ENCODE measurements at places on chromosomes 13 and 19.

DNA sequence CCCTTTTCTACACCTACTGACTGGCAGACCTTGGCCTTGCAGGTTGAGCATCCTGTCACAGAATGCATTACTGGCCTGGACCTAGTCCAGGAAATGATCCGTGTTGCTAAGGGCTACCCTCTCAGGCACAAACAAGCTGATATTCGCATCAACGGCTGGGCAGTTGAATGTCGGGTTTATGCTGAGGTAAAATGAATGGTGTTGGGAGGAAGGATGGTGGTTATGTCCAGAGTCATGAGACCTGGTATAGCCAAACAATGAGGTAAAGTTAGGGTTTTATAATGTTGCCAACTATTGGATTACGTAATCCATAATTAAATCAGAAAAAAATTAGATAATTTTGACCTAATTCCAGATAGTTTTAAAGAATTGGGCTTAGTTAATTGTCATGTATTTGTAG is 212.5 kb downstream of the PCCA start:
- no peak for DNase-seq

DNA sequence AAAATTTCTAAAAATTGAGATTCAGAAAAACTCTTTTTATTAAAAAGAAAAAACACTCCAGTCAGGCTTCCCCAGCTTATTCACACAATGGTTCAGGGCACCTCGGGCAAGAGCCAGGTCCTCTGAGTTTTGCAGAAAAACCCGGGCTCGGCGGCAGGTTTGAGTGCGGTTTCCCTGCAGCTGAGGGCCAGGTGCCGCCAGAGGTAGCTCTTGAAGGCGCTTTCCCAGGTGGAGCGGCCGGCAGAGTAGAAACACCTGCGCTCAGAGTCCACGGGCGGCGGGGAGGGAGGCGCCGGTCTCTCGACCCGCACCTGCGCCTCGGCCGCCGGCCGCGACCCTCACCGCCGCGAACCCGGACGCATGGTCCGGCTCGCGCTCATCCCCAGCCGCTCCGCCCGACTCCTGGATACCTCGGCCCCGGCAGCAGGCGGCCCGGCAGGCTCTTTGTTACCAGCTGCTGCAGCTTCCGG is 444 bp downstream of the PROSER1 start:
- DNase-seq = no peak

GRCh38 chr19:17419154-17419620 is 660 bp upstream of the MVB12A start:
- DNase-seq = no peak

DNA sequence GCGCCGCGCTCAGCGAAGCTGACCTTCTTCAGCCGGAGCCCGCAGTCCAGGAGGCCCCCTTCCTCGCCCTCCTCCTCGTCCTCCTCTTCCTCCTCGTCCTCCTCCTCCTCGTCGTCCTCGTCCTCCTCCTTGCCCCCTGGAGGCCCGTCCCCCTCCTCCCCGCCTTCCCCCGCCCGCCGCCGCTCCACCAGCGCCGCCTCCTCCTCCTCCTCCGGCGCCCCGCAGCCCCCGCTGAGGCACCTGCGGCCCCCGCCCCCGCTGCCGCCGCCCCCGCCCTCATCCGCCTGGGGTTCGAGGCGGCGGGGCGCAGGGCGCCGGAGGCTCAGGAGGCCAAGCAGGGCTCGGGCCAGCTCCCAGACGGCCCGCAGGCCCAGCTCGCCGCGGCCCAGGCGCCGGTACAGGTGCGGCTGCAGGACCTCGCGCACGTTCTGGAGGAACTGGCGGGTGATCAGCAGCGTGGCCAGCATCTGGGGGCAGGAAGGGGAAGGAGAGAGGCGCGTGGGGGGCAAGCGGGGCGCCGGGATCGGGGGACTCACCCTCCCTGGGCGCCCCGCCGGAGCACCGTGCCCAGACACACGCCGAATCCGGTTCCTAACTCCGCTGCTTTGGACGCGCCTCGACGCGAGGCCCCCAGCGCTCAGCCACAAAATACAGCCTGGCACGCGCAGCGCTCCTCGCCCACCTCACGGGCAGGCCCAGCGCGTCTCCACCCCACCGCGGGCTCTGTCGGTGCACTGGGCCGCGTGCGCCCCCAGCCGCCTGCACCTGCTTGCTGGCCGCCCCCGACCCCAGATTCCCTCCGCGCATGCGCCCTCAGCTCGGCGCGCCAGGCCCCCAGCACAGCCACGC is 5.9 kb downstream of the ANO8 start:
- DNase-seq = peak; percentile 40

DNA sequence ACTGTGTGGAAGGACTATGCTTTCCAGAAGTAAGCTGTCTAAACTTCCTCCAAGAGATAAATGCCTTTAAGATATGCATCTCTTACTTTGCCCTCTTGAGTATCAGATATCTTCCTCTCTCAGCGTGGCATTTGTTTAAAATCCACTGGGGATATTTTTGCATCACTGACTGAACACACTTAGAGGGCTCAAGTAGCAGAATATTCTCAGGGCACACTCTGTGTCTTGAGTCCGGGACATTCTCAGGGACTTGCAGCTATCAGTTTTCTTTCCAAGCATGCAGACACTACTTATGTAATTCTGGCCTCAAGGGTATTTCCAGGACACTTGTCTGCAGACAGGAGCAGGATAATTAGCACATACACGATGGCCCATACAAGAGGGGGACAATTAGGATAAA is 84.7 kb downstream of the ERCC5 start:
- no peak for DNase-seq

DNA sequence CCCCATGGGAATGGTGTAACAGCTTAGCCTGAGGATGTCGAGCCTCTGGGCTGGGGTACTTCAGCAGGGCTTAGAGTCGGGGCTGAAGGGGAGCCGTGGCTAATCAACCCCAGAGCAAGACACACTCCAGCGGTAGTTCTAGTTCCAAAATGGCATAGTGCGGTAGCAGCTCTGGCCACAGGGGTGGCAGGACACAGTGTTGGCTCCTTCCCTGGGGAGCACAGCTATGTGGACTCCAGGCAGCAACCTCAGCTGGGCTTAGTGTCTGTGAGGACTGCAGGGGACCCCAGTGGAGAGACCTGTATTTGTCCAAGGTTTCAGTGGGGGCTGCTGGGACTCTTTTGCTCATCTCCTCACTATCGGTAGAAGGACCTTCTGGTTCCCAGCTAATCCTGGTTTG is 70.8 kb upstream of the PCDH20 start:
- no peak for DNase-seq

DNA sequence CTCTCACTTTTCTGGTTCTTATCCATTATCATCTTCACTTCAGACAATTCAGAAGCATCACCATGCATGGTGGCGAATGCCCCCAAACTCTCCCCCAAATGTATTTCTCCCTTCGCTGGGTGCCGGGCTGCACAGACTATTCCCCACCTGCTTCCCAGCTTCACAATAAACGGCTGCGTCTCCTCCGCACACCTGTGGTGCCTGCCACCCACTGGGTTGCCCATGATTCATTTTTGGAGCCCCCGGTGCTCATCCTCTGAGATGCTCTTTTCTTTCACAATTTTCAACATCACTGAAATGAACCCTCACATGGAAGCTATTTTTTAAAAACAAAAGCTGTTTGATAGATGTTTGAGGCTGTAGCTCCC is 2.8 kb upstream of the F10 start:
- no peak for DNase-seq

- DNase-seq = no peak
Measured at GRCh38 chr19:41505105-41505504, 62.1 kb downstream of the ERICH4 start.

DNA sequence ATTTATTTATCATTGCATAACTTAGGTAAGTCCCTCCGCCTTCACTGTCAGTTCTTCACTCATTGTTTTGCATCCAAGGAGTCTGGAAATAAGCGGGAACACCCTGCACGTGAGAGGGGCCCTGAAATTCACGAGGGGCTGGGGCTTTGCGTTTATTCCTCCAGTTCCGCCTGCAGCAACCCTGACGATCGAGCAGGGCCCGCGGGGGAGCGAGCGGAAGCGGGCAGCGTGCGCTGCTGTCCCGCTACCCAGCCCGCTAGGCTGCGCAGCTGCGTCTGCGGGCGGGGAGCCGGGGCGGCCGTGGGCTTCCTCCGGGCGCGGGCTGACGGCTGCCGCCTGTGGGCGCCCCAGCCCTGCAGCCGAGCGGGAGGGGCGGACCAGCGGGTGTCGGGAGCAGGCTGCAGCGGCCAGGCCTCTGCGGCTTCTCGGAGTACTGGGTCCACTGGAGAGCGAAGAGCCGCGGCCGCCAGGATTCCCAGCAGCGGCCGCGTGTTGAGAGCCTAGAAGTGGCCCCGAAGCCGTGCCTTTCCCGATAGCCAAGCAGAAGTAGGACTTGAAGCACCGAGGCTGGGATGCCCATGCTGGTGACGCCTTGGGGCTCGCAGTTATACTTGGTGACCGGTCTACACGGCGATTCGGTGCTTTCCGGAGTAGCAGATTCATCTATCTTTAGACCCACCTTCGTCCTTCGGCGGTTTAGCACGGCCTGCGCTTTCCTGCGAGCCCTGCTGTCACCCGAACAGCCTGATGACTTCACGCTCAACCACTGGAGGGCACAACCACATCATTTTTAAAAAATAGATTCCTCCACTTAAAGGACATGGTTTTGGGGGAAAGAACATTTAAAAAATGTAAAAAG is 32.9 kb upstream of the SACS start:
- peak; percentile 74 for DNase-seq

Data from activated CD8-positive, alpha-beta T cell treated with anti-CD3 and anti-CD28 coated beads, Interleukin-2, amount 10 ng/mL, durations not matched to agents 7 days and 5 days (primary cell).